ENCODE measurements at places on chromosomes 6 and 20. TPM values are rescaled to one million over a fixed set of nuclear protein-coding genes. Genes with fewer than 3 reads are reported as not detected.

Gene CRISP2
- total RNA-seq, result not detected

Gene FRK
- 2.5 TPM for total RNA-seq

Gene SMIM8
- 6.7 TPM for total RNA-seq

Gene RAB44
- total RNA-seq, result not detected

Gene VSTM2L
- 16.0 TPM for total RNA-seq

Gene NEURL2
- 3.0 TPM for total RNA-seq

Gene ADAM33
- 0.62 TPM for total RNA-seq

Gene TMEM170B
- 1.3 TPM for total RNA-seq

Gene OPRM1
- total RNA-seq, result not detected

Gene LY6G6C
- 0.23 TPM for total RNA-seq

Gene SIRPD
- total RNA-seq, result not detected

Gene PSORS1C2
- not detected for total RNA-seq

Gene TSPO2
- not detected for total RNA-seq

Data from Panc1 (cell line).